ENCODE measurements at places on chromosomes 2 and 18.

GRCh38 chr2:102505290-102505689, 32.3 kb downstream of the SLC9A4 start:
- no peak for DNase-seq

DNA sequence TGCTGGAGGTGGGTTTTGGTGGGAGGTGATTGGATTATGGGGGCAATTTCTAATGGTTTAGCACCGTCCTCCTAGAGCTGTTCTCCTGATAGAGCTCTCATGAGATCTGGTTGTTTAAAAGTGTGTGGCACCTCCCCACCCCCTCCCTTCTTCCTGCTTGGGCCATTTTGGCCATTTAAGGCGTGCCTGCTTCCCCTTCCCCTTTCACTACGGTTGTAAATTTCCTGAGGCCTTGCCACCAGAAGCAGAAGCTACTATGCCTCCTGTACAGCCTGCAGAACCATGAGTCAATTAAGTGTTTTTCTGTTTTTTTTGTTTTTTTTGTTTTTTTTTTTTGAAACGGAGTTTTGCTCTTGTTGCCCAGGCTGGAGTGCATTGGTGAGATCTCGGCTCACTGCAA, 335.7 kb upstream of the HS6ST1 start:
- DNase-seq = no peak

- no peak for DNase-seq
These were observed 87.2 kb upstream of the VRK2 start for GRCh38 chr2:57959390-57959789.

DNA sequence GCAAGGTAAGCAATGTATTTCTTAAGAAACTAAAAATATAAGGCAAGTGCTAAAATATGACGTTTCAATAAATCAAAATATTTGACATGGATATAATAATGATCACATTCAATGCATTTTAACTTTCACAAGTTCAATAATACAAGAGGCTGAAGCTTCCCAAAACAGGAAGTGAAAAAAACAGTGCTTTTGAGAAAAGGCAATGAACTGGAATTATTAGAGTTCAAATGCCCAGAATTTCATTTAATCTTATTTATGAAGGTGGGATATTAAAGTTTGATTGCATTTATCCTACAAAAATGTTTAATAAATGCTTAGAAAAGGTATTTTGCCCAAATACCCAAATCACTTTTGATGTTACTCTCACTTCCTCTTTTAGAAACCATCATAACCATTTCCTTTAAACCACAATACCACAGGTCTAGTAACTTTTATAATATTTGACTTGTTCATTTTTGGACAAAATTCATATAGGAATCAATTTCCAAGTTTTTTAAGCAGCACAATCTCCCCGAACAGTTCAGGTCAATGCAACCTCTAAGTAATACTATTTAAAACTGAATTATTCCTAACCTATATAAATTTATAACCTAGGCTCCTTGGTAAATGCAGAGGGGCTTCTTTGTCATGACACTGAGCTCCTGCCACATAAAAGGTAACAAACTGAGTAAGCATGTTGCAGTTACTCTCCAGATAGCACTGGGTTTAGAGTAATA, 2.1 kb downstream of the NCKAP1 start:
- DNase-seq = no peak

- DNase-seq = no peak
These were observed 432.6 kb downstream of the PARD3B start for GRCh38 chr2:204977914-204978313.

Data from SHP77 treated with DMSO at 0.1 percent for 48 hours (cell line).